Left colon (tissue), 2 donors: ENCODE measurements at places on chromosomes 11 and 22. TPM values are rescaled to one million over a fixed set of nuclear protein-coding genes. Genes with fewer than 3 reads are reported as not detected.

Gene GP1BB
- not detected for total RNA-seq

Gene TRIOBP
- total RNA-seq = 87.2 TPM

Gene RGL4
- not detected for total RNA-seq

Gene DUSP8
- total RNA-seq = 45.0 TPM

Gene OR56A1
- total RNA-seq = 0.03 TPM

Gene REXO2
- 41.8 TPM for total RNA-seq

Gene TRIM5
- total RNA-seq = 17.6 TPM

Gene MS4A8
- 51.0 TPM for total RNA-seq

DNA sequence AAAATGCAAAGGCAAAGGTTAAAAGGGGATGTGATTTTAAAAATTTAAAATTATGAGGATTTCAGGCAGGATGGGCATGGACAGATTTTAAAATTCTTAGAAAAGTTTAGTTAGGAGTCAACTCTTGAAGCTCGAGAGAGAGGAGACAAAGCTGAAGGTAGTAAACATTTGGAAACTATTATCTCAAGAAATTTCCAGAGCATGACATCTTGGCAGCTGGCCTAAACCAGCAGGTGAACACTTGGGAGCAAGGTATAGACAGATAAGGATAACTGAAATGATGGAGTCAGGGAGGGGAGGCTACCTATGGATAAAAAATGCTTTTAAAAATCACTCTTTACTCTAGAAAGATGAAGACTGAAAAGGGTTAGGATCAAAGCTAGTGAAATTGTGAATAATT, 13.7 kb downstream of the POU2AF3 start:
- DNase-seq = no peak

- DNase-seq = no peak
These were observed 28.3 kb downstream of the GRIK4 start for GRCh38 chr11:120539667-120540369.

DNA sequence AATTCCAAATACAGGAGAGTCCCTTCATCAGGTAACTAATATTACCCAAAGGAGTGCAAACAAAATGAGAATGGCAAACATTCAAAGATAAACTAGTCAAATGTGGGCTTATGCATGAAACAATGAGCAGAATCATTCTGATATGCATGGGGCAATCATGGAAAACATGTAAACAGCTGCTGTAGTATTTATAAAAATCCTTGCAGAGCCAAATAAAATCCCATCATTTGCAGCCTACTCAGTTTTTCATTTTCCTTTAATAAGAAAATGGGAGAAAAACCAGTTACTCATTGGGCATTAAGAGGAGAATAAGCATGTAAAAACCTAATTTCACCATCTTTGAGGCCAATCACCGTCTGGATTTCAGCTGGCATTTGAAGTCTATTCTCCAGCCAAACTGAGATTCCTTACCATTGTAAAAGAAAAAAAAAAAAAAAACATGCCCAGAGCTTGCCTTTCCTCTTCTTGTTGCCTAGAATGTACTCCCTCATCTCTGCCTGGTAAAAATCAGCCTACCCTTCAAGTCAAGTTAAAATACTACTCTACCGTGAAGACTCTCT, 249.1 kb downstream of the TTC28 start:
- DNase-seq = no peak

DNA sequence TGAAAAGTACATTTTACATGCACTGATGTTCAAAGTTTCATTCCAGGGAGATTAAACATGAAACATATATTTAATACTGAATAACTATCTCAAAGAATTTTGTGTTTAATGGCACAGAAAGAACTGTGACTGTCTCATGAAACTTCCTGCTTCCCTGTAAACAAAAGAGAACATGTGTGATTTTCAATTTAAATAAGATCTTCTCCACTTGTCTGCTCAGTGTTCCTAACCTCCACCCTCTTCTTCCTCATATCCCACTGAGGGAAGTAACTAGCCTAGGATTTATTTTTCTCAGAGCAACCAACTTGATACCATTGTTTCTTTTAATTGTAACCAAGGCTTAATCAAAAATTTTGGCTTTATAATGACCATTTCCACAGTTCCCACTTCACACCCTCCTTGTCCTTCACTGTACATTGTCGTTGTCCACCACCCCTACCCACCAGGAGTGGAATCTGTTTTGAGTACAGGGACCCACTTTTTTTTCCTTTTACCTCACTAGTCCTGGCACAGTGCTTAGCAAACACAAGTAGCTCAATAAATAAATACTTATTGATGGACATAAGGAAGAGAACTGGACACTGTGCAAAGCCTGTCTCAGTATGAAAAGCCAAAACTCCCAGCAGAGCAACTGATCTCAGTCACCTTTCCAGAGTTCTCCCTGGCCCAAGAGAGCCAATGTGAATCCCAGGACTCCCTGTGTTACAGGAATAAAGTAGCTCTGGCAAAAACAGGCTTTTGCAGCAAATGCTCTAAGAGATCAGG, 4.2 kb downstream of the CPSF7 start:
- no peak for DNase-seq

DNA sequence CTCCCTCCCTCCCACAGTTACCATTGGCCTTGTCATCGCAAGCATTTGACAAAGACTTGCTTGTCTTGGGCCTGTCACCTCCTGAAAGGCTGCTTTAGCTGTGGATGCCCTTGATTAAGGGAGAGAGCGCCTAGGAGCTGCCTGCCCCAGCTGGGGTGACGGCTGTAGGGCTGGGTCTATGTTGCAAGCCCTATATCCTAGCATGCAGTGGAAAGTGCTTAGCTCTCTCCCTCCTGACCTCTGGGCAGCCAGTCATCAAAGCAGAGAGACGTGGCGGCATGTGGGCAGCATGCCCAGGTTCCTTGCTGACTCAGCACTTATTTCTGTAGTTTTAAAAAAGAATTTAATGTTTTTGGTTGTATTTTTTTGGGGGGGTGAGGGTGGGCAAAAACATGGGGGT, 75.9 kb downstream of the BARX2 start:
- DNase-seq = no peak
